ENCODE measurements at places on chromosomes 5 and 9.
A peak's percentile ranks its signal among the peaks of the same experiment; 100 is the strongest.

GRCh38 chr5:124372457-124372856 is 374.0 kb downstream of the ZNF608 start:
- no peaks in the 10 kb centered on the region for H3K36me3 ChIP-seq
- H3K27me3 ChIP-seq, result no peaks in the 10 kb centered on the region
- DNase-seq, result no peak
- H3K4me3 ChIP-seq, result no peak overlapping the region
- no peaks in the 10 kb centered on the region for H3K4me1 ChIP-seq

- peak overlapping the region; percentile 6 for H3K4me3 ChIP-seq
- H3K27me3 ChIP-seq, result no peaks in the 10 kb centered on the region
- DNase-seq, result no peak
Measured at GRCh38 chr9:73155968-73156864, 4.6 kb downstream of the ANXA1 start.

GRCh38 chr5:2415678-2416077 is 335.8 kb downstream of the IRX2 start:
- H3K4me3 ChIP-seq, result no peak overlapping the region
- H3K36me3 ChIP-seq, result no peaks in the 10 kb centered on the region
- no peaks in the 10 kb centered on the region for H3K27me3 ChIP-seq
- H3K4me1 ChIP-seq, result no peaks in the 10 kb centered on the region
- DNase-seq, result peak; percentile 27

GRCh38 chr5:160287378-160288051 is 24.8 kb downstream of the CCNJL start:
- H3K4me1 ChIP-seq, result no peaks in the 10 kb centered on the region
- peak; percentile 85 for DNase-seq
- peaks cover 8% of the 10 kb centered on the region for H3K36me3 ChIP-seq
- H3K27ac ChIP-seq, result peak overlapping the region; percentile 94
- H3K4me3 ChIP-seq, result no peak overlapping the region

GRCh38 chr5:10579536-10580521 is 16.0 kb downstream of the ANKRD33B start:
- no peaks in the 10 kb centered on the region for H3K36me3 ChIP-seq
- no peak overlapping the region for H3K27ac ChIP-seq
- H3K27me3 ChIP-seq, result no peaks in the 10 kb centered on the region
- peaks cover 12% of the 10 kb centered on the region for H3K4me1 ChIP-seq
- DNase-seq, result no peak

DNA sequence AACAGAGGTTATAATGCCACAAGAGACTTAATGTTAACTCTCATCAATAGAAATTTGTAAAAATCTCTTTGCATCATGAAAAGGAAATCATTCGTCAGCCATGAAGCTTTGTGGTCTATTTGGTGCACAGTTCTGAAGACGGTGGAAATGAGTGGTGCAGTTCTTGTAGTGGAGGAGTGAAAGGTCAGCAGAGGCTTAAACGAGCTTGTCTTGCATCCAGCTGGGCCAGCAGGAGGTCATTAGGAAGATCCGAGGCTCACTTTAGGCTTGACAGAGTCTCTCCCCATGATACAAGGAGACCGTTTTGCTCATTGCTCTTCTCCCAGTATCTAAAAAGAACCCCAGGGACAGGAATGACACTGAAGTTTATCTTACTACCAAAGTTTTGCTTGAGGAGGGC is 440.8 kb downstream of the BNC2 start:
- peaks cover 15% of the 10 kb centered on the region for H3K4me1 ChIP-seq
- H3K36me3 ChIP-seq, result no peaks in the 10 kb centered on the region
- no peak overlapping the region for H3K4me3 ChIP-seq
- DNase-seq, result no peak
- H3K27ac ChIP-seq, result no peak overlapping the region

- no peaks in the 10 kb centered on the region for H3K27me3 ChIP-seq
- H3K4me3 ChIP-seq, result no peak overlapping the region
- H3K4me1 ChIP-seq, result peaks cover 42% of the 10 kb centered on the region
- peaks cover 55% of the 10 kb centered on the region for H3K36me3 ChIP-seq
- DNase-seq, result peak; percentile 44
Measured at GRCh38 chr5:78627766-78628165, 20.8 kb downstream of the LHFPL2 start.

GRCh38 chr5:170591054-170591453 is 87.2 kb downstream of the KCNIP1 start:
- no peak overlapping the region for H3K4me3 ChIP-seq
- H3K27ac ChIP-seq, result no peak overlapping the region
- no peaks in the 10 kb centered on the region for H3K36me3 ChIP-seq
- no peak for DNase-seq
- peaks cover under 1% of the 10 kb centered on the region for H3K4me1 ChIP-seq
- H3K27me3 ChIP-seq, result no peaks in the 10 kb centered on the region

Data from SK-N-SH (cell line).